ENCODE measurements at places on chromosomes 5 and 9.

GRCh38 chr9:38694676-38695075 lies 25.3 kb downstream of the FAM240B start:
- DNase-seq: no peak

- peak; percentile 45 for DNase-seq
Observed at GRCh38 chr5:154179846-154180710, 10.5 kb upstream of the GALNT10 start.

- DNase-seq: no peak
Observed at GRCh38 chr9:8012986-8013385, 213.4 kb upstream of the DMAC1 start.

DNA sequence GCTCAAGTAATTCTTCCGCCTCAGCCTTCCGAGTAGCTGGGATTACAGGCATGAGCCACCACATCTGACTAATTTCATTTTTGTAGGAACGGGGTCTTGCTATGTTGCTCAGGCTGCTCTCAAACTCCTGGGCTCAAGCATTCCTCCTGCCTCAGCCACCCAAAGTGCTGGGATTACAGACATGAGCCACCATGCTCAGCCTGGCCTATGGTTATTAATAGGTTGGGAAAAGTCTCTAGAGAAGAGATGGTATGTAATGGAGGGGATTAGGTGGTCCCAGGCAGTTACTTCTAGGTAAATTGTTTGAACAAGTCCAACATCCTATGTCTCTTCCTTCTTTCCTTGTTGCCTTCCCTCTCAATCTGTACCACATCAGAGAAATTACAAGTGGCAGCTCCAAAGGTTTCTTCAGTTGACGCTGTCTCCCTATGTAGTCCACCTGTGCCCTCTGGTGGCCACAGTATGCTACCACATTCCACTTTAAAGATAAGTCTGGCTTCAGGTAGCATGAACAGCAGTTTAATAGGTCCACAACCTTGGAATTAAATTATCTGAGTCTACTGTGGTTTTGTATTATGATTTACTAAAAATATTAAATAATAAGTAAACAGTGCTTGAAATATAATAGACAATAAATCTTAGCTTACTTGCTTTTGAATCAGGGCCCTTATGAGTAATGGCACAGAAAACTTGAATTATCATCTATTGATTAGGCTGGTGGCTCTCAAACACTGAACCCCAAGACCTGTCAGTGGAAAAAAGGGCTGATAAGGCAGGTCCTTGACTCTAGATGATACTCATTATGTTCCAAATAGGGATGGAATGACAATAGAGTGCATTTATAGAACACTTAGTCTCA lies 9.7 kb downstream of the TIGD6 start:
- peak; percentile 63 for DNase-seq

DNA sequence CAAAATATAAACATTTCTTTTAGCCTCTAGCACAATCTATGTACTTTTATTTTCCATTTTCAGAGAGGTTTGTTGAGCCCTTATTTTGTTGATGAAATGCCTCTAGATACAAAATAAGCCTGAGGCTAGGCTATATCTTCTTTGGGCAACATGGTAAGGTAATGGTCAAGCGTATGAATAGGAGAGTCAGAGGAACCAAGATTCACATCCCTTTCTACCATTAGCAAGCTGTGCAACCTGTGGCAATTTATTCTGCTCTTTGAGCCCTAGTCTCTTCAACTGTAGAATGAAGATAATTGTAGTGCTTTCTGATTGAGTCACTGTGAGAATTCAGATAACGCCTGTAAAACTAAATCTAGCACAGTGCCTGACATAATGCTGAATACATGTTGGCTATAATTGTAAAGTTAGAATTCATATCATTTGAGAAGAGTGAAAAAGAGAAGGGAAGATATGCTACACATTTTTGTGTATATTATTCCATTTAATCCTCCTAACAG lies 412.5 kb downstream of the CCDC171 start:
- no peak for DNase-seq

- peak; percentile 22 for DNase-seq
Observed at GRCh38 chr5:15645381-15646160, 145.6 kb downstream of the FBXL7 start.

DNA sequence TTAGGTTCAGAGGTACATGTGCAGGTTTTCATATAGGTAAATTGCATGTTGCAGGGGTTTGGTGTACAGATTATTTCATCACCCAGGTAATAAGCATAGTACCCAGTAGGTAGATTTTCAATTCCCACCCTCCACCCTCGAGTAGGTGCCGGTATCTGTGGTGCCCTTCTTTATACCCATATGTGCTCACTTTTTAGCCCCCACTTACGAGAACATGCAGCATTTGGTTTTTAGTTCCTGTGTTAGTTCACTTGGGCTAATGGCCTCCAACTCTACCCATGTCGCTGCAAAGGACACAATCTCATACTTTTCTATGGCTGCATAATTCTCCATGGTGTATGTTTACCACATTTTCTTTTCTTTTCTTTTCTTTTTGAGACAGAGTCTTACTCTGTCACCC lies 21.2 kb downstream of the ITK start:
- DNase-seq: no peak

GRCh38 chr5:96067894-96068614 lies 106.4 kb upstream of the ELL2 start:
- peak; percentile 14 for DNase-seq

GRCh38 chr9:127935765-127936221 lies 1.9 kb downstream of the DPM2 start:
- no peak for DNase-seq

DNA sequence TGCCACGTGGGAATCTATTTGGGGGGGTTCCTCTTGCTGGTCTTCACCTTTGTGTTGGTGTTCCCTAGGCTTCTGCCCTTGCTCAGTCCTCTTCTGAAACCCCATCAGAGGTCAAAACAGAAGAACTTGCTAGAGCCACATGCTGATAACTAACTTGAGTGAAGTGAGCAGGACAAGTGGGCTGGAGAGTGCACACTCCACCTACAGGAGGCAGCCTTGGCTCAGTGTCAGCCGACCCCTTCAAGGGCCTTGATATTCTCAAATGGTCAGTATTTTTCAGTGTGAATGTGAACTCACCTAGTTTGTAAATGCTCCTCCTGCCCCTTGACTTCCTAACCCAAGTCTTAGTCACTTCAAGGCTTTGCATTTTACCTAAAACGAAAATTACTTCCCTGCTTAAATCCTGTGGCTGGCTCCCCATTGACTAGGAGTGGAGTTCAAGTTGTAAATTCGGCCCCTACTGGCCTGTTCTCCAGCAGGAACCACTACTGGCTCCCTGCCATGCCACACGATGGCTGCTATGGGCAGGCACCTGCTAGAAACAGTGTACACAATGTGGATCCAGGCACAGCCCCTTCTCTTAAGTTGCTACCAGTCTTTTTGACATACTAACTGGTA lies 3.6 kb upstream of the SLC1A3 start:
- DNase-seq: peak; percentile 21

GRCh38 chr9:136865768-136866103 lies 372 bp downstream of the EDF1 start:
- no peak for DNase-seq

GRCh38 chr9:90808890-90809685 lies 7.5 kb downstream of the SYK start:
- peak; percentile 78 for DNase-seq

DNA sequence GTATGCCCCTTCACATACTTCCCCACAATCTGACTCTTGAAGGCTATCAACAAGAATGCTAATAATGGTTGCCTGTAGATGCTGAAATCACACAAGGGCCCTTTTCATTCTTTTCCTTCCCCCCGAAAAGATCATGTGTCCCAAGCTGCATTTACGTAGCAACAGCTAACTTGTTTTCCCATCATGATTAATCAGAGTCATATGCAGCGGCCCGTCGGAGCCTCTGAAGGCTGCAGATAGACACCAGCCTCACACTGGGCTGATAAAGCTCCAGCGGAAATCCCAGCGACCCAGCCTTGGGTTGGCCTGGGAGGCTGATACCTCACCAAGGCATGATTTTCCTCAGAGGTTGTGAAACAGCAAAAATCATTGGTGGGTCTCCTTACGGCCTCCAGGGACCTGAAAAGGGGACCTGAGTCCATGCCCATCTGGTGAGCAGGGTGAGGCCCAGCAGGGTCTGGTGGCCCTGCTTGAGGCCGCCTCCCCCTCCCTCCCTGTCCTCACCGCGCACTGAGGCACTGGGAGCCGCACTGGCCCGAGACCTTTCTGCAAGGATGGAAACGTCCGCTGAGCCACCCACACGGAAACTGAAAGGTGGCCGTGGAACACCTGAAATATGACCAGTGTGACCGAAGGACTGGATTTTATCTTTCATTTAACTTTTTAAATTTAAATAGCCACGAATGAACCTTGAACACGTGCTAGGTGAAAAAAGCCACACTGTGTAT lies 114.2 kb upstream of the PHYKPL start:
- no peak for DNase-seq

DNA sequence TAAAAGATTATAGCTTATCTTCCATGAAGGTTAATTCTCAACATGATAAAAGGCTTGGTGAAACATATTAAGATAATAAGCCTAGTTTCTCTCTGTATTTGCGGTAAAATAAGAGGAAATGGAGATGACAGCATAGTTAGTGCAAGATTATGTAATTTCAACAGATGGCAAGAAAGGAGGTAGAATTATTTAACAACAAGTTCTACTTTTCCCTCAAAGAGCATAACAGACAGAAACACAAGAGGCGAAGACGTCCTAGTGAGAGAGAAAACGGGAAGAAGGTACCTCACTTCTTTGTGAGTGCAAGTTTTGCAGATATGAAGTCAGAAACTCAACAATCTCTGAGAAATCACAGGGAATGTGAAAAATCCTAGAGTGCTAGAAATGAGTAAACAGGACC lies 144.8 kb upstream of the ADCY2 start:
- peak; percentile 95 for DNase-seq

GRCh38 chr5:83474161-83474796 lies 2.7 kb downstream of the VCAN start:
- DNase-seq: peak; percentile 53

GRCh38 chr9:133987946-133988665 lies 4.0 kb downstream of the VAV2 start:
- no peak for DNase-seq

DNA sequence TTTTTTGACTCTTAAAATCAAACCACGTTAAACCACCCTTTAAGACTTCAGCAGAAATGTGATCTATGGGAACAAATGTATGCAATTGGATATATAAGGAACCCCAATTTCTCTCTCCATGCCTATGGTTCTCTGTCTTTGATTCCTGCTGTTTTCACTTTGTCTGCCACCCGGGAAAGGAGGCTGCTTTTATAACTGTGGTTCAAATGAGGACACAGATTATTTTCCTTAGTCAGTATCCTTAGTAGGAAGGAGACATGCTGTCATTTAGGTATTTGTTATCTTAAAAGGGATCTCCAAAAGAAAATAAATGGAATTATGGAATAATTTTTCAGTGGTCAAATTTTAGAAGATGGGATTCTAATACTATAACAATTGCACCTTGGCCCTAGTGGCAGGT lies 176.1 kb upstream of the NREP start:
- no peak for DNase-seq

DNA sequence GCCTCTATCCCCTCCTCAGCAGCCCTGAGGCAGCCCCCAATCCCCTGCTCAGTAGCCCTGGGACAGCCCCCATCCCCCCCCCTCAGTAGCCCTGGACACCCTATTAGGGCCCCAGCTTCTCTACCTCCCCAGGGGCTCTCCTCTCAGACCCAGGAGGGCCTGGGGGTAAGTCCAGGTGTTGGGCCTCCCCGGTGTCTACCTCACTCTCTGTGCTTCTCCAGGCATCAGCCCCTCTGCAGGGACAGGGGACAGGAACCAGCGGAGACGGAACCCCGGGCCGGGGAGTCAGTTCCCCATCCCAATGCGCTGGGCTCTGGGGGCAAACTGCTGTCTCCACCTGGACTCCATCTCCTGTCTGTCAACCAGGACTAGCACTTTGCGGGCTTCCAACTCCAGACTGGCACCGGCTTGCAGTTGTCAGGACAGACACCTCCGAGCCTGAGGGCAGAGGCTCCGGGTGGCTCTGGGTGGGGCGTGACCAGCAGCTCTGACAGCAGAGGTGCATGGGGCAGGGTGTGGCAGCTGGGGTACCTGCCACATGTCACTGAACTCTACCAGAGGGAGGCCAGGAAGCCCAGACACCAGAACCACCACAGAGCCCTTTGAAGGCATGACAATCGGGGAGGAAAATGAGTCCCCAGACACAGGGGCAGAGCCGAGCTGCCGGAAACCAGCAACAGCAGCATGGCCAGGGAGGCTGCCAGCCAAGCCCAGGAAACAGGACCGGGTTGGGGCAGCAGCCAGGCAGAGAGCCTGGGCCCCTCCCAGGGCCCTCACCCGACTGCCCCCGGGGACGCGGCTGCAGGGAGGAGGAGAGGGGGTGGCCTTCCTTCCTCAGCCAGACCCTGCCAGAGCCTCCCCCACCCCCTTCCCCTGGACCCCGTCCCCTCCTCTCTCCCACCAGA lies 17.7 kb upstream of the UBAC1 start:
- DNase-seq: no peak

GRCh38 chr5:162487528-162488525 lies 420.3 kb downstream of the GABRG2 start:
- no peak for DNase-seq

- peak; percentile 57 for DNase-seq
Observed at GRCh38 chr5:142222225-142222865, 102.5 kb downstream of the SPRY4 start.

DNA sequence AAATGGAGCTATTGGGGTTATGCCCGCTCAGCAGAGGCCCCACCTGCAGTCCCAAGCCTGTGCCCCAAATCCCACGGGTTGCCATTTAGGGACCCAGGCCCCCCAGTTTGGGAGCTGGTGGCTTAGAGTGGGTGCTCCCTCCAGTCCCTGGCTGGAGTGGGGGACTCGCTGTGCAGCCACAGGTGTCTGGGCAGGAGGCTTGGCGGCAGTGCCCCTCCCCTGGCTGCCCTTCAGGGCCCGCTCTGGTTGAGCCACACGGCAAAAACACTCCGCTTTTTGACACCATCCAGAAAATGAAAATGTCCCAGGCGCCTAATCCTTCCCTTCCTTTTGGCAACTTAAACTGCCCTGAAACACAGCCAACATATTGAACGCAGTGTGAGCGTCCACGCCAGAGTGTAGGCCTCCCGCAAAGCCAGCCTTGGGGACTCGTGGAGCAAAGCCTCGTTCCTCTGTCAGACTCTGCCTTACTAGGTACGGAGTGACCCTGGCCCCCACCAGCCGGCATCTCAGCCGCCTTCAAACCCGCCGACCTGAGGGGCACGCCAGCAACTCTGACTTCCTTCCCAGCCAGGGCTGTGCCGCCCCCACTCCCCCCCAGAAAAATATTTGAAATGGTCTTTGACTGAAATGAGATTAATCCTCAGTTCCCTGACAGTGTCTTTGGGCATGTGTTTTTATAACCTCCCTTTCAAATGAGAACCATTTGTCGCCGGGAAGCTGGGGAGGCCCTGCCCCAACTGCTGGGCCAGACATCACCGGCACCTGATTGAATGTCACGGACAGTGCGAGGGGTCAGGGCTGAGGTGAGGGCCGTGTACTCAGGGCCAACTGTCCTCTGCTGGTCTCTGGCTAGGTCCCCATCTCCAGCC lies 98.5 kb upstream of the LMX1B start:
- no peak for DNase-seq

All from MV-4-11 (cell line).